ENCODE measurements at places on chromosomes 6 and 20.
A peak's percentile ranks its signal among the peaks of the same experiment; 100 is the strongest.

DNA sequence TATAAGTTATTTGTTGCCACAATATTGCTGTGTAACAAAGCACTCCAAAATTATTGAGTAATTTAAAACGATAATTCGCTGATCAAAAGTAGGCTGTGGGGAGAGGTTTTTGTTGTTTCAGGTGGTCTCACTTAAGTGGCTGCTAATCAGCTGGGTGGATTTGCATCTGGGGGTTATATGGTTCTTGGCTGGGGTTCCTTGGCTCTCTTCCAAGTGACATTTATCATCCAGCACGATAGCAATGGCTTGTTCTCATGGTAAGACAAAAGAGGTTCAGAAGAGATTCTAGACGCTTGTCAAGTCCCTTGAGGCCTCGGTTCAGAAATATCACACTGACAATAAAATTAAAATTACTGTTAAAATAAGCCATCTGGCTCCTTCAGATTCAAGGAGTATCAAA, 1648.8 kb downstream of the GRIK2 start:
- DNase-seq, result no peak

- no peak for DNase-seq
These were observed 32.5 kb downstream of the SPDEF start for GRCh38 chr6:34523441-34524206.

- DNase-seq, result no peak
These were observed 80.5 kb downstream of the CEBPB start for GRCh38 chr20:50271176-50271575.

DNA sequence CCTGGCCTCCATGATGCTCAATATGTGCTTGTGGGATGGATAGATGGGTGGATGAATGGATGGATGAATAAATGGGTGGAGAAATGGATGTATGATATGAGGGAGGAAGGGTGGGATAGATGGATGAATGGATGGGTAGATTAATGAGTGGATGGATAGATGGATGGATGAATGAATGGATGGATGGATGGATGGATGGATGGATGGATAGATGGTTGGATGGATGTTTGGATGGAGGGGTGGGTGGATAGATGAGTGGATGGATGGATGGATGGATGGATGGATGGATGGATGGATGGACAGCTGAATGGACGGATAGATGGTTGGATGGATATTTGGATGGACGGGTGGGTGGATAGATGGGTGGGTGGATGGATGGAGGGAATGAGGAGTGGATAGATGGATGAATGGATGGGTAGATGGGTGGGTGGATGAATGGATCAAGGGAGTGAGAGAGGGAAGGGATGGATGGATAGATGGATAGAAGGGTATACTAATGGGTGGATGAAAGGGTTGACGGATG, 139.4 kb downstream of the CEBPB start:
- no peak for DNase-seq

GRCh38 chr20:41560970-41561369, 57.2 kb downstream of the CHD6 start:
- DNase-seq, result no peak

DNA sequence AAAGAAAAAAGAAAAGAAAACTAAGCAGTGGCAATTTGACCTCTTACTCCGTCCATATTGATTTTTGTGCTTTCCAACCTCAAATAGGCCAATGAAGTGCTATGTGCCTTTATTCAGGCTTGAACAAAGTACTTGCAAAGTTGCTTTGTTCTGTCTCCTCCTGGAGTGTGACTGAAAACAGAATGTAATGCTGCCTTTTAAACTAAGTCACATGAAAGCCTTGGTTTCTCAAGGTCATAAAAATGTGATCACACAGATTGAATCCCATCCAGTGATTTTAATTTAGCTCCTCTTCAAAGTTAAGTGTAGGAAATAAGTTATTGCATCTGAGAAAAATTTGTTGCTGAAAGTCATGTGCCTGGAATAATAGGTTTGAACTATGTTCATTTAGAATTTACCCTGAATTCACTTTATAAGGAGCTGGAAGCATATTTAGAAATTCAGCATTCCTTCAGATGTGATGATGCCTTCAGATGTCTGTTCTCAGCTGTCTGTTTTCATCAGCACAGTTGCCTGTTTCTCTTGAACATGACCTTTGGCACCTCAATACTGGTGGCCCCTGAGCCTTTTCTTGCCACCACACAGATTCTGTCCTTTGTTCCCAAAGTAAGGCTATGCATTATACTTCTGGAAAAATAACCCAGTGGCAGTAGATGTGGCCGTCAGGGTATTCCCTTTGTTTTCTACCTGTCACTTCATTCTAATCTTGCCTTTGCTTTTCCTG, 48.8 kb downstream of the KIZ start:
- no peak for DNase-seq

- no peak for DNase-seq
These were observed 375.1 kb downstream of the BTBD9 start for GRCh38 chr6:38264605-38265004.

- no peak for DNase-seq
These were observed 125.1 kb downstream of the CDK19 start for GRCh38 chr6:110690106-110690654.

GRCh38 chr6:74100719-74101287, 404.8 kb downstream of the CD109 start:
- no peak for DNase-seq

GRCh38 chr6:149924933-149925252, 2.0 kb upstream of the RAET1G start:
- DNase-seq, result peak; percentile 26

Data from Karpas-422 (cell line).